ENCODE measurements at places on chromosomes 13 and 19. TPM values are rescaled to one million over a fixed set of nuclear protein-coding genes. Genes with fewer than 3 reads are reported as not detected.
A peak's percentile ranks its signal among the peaks of the same experiment; 100 is the strongest.

DNA sequence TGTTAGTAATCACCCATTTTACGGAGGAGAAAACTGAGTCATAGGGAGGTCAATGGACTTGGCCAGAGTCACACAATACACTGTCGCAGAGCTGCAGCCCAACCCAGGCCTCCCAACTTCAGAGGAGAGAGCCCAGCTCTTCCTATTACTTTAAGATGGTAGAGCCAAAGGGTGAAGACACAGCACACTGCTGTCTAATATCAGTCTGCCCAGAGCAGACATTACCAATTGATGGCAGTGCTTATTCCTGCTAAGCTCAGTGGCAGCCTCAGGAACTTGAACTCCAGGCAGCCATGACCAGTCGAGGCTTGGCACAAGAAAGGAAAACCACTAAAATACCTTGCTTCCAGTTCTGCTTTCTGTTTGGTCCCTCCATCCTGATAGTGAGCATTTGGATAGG lies 18.4 kb downstream of the TMEM150B start:
- H3K4me3 ChIP-seq = no peak overlapping the region
- H3K4me1 ChIP-seq = peaks cover under 1% of the 10 kb centered on the region
- no peaks in the 10 kb centered on the region for H3K36me3 ChIP-seq
- H3K27ac ChIP-seq = no peak overlapping the region
- no peaks in the 10 kb centered on the region for H3K27me3 ChIP-seq
- DNase-seq = no peak

GRCh38 chr19:34225659-34226015 lies 28.7 kb upstream of the GARRE1 start:
- H3K4me3 ChIP-seq = no peak overlapping the region
- no peak for DNase-seq
- peaks cover 9% of the 10 kb centered on the region for H3K4me1 ChIP-seq
- H3K27me3 ChIP-seq = no peaks in the 10 kb centered on the region

- H3K27me3 ChIP-seq = no peaks in the 10 kb centered on the region
- H3K4me3 ChIP-seq = no peak overlapping the region
- peaks cover 7% of the 10 kb centered on the region for H3K4me1 ChIP-seq
- H3K27ac ChIP-seq = no peak overlapping the region
- peaks cover 100% of the 10 kb centered on the region for H3K36me3 ChIP-seq
These were observed 10.7 kb downstream of the ZNF460 start for GRCh38 chr19:57290970-57291369.

- DNase-seq = no peak
- H3K27ac ChIP-seq = peak overlapping the region; percentile 89
- H3K4me3 ChIP-seq = peak overlapping the region; percentile 84
- peaks cover 35% of the 10 kb centered on the region for H3K4me1 ChIP-seq
- peaks cover 28% of the 10 kb centered on the region for H3K36me3 ChIP-seq
These were observed 1.1 kb upstream of the PSMC4 start for GRCh38 chr19:39969681-39970424.

Gene FPR1
- total RNA-seq = 4.5 TPM

Data from left ventricle myocardium inferior (tissue), 1 donor.